ENCODE measurements at places on chromosomes 7 and 10. TPM values are rescaled to one million over a fixed set of nuclear protein-coding genes. Genes with fewer than 3 reads are reported as not detected.

DNA sequence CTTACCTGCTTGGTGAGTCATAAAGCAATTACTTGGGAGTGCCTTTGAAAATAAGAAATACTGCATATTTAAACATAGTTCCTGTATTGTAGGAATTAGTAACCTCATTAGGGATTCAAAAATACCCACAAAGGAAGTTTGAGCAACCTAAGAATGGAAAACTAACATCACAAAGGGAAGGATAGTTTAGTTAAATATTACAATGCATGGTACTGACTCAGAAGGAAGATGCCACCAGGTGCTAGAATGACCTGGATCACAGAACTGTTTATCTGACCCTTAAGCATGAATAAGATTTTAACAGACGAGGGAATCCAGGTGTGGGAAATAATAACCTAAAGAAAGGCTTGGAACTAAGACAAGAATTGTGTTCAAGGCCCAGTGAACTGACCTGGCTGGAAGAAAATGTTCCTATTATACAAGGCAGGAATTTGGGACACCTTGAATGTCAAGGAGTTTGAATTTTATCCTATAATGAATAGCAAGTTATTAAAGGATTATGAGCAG, 106.4 kb downstream of the GSAP start:
- DNase-seq = no peak

DNA sequence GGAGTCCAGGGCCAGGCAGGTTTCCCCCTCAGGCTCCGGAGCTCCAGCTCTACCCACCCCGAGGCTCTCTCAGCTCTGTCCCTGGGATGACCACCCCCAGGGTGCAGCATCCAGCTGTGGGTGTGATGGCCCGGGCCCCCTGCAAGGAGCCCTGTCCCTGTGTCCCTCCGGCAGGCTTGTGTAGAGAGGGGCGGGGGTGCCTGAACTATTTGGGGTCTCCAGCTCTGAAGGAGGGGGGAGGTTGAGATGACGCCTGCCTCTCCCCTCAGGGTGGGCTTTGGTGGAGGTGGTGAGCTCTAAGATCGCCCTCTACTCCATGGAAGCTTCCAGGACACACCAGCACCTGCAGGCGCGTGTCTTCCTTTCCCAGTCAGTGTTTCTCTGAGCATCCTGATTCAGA, 39.4 kb downstream of the ADRA2A start:
- DNase-seq = no peak

DNA sequence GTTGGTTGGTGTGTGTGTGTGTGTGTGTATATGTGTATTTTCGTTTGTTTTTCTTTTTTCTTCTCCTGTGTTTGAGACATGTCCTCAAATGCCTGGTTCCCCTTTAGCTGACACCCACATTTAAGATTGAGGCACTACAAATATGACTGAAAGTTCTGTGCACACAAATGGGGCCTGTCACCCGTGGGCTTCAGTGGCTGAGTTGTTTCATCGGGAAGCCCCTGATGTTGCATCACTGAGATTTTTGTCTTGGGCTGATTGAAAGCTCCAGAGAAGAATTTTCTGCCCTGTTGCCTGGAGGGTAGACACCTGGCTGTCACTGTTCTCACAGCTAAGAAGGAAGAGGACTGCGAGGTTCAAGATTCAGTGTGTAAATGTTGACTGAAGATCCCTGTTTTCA, 283.8 kb upstream of the C7orf33 start:
- DNase-seq = no peak

The NSUN5 gene
- 19.7 TPM for total RNA-seq

The C7orf57 gene
- total RNA-seq = 0.57 TPM

The NEBL gene
- 66.0 TPM for total RNA-seq

Data from esophagus squamous epithelium (tissue), 5 donors.